ENCODE measurements at places on chromosomes 16 and 17.

DNA sequence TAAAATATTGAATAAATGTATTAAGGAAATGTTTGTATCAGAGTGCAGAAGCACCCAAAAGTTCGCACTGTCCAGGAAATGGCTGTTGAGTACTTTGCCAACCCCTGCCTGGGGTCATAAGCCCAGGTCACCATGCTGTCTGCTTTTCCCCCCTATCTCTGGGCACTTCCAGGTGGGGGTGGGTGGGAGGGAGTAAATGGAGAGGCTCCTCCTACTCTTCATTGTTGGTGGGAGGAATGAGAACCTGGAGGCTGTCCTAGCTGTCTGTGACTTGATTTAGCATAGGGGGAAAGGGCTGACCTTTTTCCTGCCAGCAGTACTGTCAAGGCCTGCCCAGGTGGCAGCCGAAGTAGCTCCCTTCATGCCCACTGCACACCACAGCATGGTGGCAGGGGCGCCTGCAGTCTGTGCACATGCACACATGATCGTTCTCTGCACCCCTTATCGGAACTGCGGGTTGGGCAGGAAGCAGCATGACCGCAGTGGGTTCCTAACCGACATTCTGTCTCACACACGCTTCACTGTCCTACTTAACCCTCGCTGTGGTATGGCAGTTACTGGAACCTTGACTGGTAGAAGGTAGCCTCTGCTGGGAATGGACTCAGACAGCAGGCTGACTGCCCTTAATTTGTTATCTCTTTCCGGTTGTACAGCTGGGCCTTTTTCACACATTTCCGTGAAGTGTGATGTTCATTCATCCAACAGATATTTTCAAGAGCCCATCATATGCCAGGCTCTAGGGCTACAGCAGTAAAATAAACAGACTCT is 41.5 kb downstream of the LDHD start:
- no peak for DNase-seq

GRCh38 chr16:22726868-22727267 is 87.1 kb upstream of the HS3ST2 start:
- DNase-seq, result no peak

DNA sequence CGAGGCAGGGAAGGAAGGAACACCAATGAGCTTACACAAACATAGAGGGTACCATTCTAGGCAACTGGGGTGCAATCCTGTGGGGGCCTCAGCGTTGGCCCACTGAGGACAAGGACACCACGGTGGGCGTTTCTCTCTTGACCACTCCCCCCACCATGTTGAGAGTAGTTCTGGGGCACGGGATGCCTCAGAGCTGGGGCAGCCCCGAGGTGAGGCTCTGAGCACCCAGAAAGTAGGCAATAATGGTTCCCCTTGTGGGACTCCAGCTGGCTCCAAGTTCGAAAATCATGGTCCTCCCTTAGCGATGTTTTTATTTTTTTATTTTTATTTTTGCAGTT is 5.1 kb downstream of the PRSS21 start:
- no peak for DNase-seq

GRCh38 chr16:79328402-79329165 is 272.0 kb downstream of the MAF start:
- DNase-seq, result peak; percentile 19

DNA sequence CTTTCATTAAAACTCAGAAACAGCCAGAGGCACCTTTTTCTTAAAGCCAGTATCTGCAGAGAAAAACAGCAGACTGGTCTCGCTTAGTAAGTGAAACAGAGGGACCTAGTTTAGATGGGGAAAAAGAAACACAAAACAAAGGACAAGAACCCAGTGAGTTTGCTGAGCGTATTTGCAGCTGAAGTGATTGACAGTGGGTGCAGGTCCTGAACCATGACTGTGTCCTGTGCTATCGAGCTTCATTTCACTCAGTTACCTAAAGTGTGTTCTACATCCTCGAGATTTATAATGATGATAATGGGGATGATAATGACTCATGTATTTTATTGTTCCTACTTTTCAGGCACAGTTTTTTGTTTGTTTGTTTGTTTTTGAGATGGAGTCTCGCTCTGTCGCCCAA is 31.7 kb upstream of the WFIKKN2 start:
- DNase-seq, result no peak

DNA sequence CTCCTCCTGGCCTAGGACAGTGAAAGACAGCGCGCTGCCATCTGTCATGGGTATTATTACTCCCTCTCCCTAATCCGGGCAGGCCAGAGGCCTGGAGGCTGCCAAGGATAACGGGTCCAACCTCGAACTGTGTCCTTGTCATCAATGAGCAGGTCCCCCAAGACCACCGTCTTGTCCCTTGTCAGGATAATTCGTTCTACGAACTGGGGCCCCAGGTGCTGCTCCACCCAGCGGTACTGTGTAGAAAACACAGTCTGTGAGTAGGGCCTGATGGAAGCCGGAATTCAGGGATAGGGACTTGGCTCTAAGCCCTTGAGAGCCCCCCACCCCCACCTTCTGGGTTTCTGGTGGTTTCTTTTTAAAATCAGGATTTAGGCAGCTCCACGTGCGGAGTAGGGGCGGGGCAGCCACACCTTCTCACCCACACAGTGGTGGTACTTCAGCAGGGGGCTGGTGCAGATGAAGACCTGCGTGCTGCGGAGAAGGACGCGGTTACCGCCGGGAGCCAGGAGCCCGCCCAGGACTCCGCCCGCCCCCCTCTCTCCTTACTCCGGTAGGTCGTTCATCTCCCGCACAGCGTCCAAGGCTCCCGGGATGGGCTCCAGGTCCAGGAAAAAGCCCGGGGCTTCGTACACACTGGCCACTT is 787 bp downstream of the NT5C start:
- no peak for DNase-seq

DNA sequence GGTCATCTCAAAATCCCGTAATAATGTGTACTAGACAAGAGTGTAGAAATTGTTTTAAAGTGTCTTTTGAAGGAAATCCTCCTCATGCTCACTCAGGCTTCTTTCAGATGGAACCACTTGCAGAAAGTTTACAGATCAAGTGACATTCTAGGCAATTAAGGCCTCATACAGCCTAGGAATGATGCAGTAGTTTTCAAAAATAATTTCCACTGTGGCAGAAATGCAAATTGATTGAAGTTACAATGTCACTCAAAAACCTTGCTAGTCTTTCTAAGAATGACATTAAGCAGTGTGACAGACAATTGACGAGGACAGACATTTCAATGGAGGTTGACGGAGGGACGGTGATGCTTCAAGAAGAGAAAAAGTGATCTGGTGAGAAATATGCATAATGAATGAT is 53.5 kb upstream of the CDH8 start:
- no peak for DNase-seq

GRCh38 chr16:27429981-27430441 is 28.0 kb downstream of the IL21R start:
- no peak for DNase-seq

DNA sequence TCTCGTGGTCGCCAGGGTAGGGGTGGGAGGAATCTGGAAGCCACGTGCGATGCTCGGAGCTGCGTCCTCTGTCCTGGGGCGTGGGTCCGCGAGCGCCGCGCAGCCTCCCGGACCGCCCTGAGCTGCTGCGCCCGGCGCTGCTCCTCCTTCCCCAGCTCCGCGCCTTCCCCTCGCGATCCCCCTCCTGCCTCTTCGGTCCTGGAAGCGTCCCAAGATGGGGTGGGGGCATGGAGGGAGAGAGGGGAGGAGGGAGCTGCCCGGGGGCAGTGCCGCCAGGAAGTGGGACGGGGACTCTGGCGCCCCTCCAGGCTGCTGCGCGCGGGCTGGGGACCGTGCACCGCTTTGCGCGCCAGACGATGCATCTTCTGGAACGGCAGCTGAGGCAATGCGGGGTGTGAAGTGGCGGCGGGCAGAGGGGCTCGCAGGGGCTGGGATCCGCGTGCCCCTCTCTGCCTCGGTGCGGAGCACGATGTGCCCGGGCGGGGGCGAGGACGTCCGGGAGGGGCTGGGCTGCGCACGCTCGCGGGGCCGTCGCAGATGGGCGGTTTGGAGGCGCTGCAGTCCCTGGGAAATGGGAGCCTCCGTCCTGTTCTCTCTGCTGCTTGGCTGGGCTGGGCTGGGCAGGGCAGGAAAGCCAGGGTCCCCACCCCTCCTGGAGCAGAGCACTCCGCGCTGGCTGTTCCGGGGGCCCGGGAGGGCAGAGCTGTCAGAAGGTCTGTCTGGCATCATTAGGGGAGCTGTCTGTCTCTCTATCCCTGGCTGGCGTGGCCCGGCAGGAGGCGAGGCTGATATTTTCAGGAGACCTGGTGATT is 388.0 kb downstream of the SEC14L1 start:
- no peak for DNase-seq

DNA sequence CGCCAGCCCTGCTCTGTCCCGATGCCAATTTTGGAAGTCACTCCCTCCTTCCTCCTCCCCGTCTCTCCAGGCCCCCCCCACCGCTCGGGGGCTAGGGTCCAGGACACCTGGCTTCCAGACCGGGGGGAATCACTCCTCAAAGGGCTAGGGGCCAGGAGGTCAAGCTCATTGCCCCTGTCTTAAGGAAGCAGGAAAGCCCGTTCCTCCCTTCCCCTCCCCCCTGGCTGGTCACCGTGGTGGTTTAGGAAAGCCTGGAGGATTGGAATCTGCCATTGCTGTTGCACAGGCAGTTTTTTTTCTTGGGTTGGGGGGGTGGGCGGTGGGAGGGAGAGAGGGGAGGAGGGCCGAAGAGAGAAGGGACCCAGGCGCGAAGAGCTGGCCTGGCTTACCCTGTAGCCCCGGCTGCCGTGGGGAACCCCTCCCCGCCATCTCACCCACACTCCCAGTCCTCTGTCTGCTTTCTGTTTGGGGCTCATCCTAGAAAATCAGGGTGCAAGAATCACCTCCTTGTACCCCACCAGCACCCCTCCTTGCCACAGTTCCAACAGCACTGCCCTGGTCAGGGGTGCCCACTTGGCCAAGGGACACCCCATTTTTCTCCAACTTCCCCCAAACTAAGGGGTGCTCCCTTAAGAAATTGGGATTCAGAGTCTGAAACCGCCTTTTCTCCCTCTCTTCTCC is 2.9 kb upstream of the BCL6B start:
- DNase-seq, result no peak

- no peak for DNase-seq
Observed at GRCh38 chr17:79365836-79366770, 244.7 kb downstream of the RBFOX3 start.

DNA sequence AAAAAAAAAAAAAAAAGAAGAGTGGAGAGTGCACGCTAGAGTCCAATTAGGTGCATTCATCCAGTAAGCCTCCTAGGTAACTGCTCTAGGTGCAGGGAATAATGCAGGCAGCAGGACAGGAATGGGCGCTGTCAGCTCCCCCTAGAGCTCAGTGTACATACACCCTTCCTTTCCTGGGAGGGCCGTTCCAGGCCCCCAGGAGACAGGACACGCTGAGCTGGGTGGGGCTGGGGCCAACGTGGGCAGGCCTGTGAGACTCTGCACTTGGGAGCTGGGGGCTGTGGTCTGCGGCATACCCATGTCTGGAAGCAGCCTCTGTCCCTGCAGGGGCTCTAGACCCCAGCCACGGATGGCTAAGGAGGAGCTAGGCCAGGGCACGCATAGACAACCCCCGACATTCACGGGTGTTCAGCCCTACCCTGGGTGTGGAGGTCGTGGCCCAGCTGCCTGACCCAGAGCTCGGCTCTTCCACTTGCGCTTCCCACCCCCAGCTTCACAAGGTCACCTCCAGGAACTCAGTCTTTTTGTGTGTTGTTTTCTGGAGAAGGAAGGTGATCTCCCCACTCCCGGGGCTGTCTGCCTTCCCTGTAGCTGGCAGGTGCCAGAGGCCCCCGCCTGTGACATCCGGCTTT is 1.0 kb upstream of the ANTKMT start:
- no peak for DNase-seq

- no peak for DNase-seq
Observed at GRCh38 chr17:75843577-75844529, at the start of gene UNC13D. UNC13D (minus strand) TSS chr17:75844404; CDS start chr17:75844337, 67 bp downstream.

GRCh38 chr16:84085271-84085667 is 31.5 kb downstream of the MBTPS1 start:
- DNase-seq, result no peak

DNA sequence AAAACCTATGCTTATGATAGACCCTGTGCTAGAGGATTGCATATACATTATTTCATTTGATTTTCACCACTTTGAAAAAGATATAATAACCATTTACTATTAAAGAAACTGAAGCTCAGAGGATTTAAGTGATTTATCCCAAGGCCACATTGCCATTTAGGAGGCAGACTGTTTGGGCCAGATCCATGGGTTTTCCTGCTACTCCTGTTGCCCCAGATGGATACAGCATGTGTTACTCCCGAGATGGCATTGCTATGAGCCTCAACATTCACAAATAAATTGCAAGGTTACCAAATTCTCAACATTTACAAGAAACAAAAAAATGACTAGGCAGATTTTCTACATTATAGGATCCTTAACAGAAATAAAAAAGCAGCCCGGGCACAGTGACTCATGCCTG is 322.1 kb upstream of the SOX9 start:
- no peak for DNase-seq

- DNase-seq, result no peak
Observed at GRCh38 chr17:38980490-38981217, 13.5 kb upstream of the FBXO47 start.

DNA sequence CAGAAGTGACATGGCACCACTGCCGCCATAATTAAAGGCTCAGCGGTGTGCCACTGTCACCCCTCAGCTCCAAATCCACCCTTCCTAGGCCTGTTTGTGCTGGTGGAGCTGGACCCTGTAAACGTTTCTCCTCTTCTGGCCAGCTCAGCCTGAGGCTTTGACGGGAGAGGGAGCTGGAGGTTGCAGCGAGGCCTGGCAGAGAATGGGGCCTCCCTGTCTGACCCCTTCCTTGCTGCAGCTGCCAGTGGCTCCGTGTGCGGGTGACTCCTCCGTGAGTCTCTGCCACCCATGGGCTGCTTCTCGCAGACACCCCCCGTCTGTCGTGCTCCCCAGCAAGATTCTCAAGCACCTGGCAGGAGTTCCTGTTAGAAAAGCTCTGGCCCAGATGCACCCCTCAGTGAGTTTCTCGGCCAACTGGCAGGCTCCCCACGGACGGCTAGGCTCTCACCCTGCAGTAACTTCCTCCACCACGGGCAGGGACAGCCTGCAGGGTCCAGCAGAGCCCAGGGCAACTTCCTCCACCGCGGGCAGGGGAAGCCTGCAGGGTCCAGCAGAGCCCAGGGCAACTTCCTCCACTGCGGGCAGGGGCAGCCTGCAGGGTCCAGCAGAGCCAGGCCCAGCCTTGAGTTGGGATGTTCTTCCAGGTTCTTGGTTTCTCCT is 4.7 kb upstream of the CHMP6 start:
- peak; percentile 36 for DNase-seq

- no peak for DNase-seq
Observed at GRCh38 chr16:58578642-58579041, 51.0 kb downstream of the CNOT1 start.

DNA sequence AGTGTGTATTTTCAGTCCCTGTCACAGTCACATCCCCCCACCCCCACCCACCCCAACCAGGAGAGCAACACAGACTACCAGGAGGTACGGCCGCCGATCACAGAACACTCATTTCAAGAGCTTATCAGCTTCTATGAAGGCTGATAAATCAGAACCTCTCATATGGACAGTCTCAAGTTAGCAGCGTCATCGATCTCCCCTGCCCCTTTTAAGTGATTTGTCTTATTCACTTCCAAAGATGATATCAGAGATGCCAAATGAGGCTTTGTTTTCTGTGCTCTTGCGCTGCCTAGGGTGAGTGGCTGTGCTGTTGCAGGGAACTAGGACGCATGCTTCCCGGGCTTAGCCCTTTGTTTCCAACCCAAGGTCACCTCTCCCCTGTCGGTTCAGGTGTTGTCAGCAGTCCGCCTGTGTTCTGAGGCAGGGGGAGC is 26.8 kb upstream of the PMFBP1 start:
- DNase-seq, result no peak
